CD4-positive, alpha-beta T cell treated with Interleukin-12 subunit alpha and Interleukin-12 subunit beta, for 1 hour (primary cell): ENCODE measurements at places on chromosomes 11 and 22.

DNA sequence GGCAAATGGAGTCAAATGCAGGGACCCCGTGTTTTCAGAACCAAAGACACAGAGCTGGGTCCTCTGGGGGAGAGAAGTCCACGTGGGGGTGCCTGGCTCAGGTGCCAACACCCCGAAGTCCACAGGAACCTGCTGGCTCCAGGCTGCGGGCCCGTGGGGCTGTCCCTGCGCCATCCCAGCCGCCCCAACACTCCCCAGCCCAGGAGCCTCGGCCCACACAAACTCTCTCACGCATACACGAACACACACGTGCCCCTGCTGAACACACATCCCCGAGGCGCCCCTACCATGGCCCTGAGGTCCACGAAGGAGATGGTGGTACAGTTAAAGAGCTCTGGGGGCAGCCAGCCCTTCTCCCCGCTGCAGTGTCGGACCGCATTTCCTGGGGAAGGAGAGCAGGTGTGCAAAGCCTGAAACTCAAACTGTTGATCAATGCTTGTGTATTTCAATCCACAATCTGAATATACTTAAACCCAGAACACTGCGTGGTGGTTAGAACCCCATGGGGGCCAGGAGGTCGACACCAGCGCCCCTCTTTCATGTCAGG is 54.7 kb downstream of the TRMU start:
- no peak for DNase-seq

DNA sequence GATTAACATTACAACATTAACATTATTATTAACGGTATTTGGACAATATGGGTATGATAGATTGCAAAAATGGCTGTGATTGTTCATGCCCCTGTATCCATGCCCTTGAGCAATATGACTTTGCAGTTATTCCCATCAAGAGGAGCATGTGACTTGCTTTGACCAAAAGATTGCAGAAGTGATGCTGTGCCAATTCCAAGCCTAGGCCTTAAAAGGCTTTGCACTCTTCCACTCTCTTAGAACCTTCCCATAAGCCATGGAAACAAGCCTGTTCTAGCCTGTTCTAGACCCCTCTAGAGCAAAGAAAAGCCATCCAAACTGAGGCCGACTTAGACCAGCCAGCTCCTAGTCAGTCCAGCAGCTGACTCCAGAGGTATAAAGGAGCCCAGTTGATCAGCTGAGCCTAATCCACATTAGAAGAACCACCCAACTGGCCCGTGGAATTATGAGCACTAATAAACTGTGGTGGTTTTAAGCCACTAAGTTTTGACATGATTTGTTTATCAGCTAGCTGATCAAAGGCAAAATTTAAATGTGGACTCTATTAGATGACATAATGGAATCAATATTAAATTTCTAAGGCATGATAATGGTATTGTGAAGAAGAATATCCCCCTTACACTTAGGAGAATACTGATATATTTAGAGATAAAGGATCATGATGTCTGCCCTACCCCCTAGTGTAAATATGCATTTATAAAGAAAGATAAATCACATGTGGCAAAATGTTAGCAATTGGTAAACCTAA is 28.6 kb downstream of the RAB30 start:
- no peak for DNase-seq

DNA sequence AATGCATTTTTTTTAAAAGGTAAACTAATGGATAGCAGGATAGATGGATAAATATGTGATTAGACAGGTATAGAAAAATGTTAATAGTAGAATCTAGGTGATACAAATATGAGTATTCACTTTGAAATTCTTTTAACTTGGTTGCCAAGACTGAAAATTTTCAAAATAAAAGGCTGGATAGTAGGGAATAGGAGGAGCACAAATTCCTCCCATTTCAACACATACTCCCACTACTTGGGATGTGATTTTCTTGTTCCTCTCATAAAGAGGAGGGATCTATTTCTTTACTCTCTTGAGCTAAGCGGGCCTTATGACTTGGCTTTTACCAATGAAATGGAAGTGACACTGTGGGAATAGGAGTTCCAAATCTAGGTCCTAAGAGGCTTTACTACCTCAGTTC is 35.9 kb downstream of the PIK3C2A start:
- no peak for DNase-seq

- no peak for DNase-seq
Observed at GRCh38 chr11:7384691-7385090, 100.6 kb upstream of the OLFML1 start.

GRCh38 chr11:101397979-101398378 is 185.8 kb downstream of the TRPC6 start:
- no peak for DNase-seq

- DNase-seq, result no peak
Observed at GRCh38 chr11:106990331-106990730, 27.9 kb downstream of the GUCY1A2 start.
